ENCODE measurements at places on chromosomes 6 and 20. TPM values are rescaled to one million over a fixed set of nuclear protein-coding genes. Genes with fewer than 3 reads are reported as not detected.

GRCh38 chr20:6401893-6402557 is 279.2 kb upstream of the FERMT1 start:
- no peak for DNase-seq

PPARD gene
- 14.0 TPM for total RNA-seq

PTGIS gene
- 19.3 TPM for total RNA-seq

- no peak for DNase-seq
These were observed 125.7 kb upstream of the SSTR4 start for GRCh38 chr20:22909436-22909835.

- no peak for DNase-seq
These were observed 107.0 kb upstream of the OGFRL1 start for GRCh38 chr6:71181565-71181964.

GRCh38 chr6:161401587-161402309 is 127.9 kb upstream of the AGPAT4 start:
- DNase-seq: no peak

DNA sequence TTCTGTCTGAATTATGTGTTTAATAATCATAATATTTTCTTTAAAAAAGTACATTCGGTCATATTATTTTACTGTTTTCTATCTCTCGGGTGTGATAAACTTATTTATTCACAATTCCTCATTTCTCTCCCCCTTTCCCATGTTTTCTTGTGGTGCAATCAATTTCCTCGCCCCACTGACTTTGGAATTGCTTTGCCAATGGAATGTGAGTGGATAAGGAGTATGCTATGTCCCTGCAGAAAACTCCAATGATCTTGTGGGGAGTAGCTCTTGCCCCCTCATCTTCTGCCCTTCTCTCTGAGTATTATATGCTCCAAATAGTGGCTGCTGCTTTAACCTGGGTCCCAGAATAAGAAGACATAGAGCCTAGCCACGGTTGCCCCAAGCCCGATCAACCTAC is 64.1 kb downstream of the HMGN3 start:
- no peak for DNase-seq

GRCh38 chr20:22575087-22575721 is 9.2 kb downstream of the FOXA2 start:
- DNase-seq: no peak

DNA sequence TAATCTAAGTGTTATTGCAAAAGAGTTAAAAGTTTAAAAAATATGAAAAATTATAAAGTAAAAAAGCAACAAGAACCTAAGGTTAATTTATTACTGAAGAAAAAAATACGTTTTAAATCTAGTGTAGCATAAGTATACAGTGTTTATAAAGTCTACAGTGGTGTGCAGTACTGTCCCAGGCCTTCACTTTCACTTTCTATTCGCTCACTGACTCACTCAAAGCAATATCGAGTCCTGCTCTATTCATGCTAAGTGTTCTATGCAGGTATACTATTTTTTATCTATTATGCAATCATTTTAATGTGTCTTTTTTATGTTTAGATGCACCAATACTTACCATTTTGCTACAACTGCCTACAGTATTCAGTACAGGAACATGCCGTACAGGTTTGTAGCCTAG is 113.0 kb downstream of the MANEA start:
- DNase-seq: no peak

DNA sequence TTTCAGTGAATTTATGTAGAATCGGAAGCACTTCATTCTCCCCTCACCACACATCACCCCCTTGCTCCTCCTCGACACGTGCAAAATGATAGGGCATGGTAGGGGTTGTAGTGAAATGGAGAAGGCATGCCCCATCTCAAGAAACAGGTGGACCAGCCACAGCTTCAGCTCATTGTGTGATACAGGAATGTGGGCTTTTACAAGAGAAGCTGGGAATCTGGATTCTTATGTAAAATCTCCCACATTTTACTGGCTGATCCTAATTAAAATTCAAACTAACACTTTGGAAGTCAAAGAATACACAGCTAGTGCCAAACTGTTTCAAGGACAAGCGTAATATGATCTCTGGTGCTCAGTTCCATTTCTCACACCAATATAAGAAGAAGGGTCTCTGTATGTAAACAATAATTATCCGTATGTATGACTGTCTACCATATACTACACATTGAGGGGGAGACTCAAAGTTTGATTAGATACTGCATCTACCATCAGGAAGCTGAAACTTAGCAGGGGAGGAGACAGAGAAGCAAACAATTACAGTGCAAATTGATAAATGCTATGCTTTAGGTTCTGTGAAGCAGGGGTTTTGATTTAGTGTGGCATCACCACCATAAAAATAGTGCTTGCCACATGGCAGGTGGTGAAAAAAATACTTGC is 24.3 kb upstream of the KIAA0408 start:
- no peak for DNase-seq

BEND6 gene
- 0.46 TPM for total RNA-seq

FAM83B gene
- 17.4 TPM for total RNA-seq

MYLK4 gene
- total RNA-seq: 0.60 TPM

RSPH9 gene
- 0.31 TPM for total RNA-seq

DNA sequence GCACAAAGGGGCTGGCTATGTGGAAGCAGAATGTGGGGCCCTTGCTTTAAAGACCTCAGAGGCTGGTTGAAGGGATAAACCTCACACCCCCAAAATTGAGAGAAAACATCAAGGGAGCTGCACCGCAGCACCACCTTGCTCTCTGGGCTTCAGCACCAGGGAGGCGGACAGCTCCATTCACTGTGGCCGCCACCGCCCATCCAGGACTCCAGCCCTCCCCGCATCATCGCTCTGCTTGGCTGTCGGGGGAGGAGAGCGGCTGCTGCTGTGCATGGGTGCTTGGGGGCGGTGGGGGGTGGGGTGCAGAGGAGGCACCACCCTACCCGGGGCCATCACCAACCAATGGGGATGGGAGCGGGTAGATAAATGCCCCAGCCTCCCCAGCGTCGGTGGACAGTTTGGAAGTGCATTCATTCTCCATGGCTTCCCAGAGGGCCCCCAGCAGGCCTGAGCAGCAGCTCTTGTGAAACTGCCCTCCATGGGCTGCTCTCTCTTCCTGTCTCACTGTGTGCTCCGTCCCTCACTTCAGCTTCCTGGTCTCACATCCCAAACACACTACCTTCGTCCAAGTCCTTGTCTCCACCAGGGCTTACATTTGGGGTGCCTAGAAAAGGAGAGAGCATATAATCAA is 75.7 kb upstream of the BHLHE23 start:
- peak; percentile 75 for DNase-seq

MRPS26 gene
- 74.3 TPM for total RNA-seq

- no peak for DNase-seq
These were observed 14.4 kb upstream of the RIPPLY2 start for GRCh38 chr6:83838727-83839126.

RIPOR2 gene
- total RNA-seq: 4.0 TPM

- no peak for DNase-seq
These were observed 144.2 kb upstream of the HDDC2 start for GRCh38 chr6:125446011-125446410.

DNA sequence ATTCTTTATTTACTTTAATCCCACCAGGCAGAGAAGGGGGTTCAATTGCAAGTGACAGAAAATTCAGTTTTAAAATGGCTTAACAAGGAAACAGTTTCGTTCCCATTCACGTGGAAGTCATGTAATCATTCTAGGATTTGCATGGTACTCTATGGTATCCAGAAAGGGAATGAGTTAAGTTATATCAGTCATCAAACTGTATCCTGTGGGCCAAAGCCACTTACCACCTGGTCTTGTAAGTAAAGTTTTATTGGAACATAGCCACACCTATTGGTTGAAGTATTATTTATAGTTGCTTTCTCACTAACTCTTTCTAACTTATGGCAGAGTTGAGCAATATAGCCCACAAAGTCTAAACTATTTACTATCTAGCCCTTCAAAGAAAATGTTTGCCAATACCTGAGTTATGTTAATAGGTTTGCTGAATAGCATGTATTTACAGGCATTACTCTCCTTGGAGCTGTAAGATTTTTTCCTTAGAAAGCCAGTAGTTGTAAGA is 10.2 kb upstream of the MMS22L start:
- DNase-seq: no peak

DNA sequence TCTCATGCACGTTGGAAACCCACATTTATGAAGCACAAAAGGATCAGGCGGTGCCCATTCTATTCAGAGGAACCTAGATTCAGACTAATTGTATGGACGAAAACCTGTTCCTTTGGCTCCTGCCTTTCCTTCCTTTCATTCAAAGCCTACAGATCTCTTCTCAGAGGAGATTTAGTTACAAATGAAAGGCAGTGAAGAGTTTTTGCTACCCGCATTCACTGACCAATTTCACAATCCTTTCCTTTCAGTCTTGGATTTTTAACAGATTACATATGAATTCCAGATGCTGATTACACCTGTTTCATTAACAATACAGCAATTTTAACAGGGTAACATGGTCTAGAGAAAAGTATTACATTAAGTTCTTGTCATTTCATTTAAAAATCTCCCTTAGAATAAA is 32.0 kb downstream of the TMEM242 start:
- DNase-seq: no peak
